ENCODE measurements at places on chromosomes 11 and 22.

GRCh38 chr11:115425816-115426215, 78.4 kb downstream of the CADM1 start:
- no peak for DNase-seq

DNA sequence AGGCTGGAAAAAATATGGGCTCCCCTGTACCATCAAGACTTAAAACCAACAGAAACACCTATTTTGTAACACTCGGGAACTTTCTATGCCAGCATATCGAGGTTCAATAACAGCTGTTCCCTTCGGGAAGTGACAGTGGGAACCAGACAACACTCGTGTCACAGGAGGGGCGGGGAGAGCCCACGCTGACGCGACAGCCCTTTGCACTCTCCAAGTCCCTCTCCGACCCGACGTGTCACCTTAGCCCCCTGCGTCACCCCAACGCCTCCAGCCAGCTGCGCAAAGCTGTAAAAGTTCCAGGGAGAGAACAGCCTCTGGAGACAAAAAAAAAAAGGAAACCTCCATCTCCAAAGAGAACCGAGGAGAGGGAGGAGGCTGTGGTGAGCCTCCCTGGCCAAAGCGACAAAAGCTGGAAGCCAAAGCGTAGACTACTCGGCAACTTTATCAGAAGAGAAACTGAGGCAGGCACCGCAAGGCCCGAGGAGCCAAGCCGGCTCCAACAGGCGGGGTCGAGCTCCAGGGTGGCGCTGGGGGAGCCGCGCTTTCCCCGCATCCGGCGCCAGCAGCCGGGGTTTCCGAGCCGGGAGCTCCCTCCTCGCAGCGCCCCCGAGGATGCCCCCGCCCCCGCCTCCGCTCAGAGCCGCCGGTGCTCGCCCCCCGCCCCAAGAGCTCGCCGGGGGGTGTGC, 751 bp downstream of the ARFGAP3 start:
- DNase-seq: peak; percentile 38

DNA sequence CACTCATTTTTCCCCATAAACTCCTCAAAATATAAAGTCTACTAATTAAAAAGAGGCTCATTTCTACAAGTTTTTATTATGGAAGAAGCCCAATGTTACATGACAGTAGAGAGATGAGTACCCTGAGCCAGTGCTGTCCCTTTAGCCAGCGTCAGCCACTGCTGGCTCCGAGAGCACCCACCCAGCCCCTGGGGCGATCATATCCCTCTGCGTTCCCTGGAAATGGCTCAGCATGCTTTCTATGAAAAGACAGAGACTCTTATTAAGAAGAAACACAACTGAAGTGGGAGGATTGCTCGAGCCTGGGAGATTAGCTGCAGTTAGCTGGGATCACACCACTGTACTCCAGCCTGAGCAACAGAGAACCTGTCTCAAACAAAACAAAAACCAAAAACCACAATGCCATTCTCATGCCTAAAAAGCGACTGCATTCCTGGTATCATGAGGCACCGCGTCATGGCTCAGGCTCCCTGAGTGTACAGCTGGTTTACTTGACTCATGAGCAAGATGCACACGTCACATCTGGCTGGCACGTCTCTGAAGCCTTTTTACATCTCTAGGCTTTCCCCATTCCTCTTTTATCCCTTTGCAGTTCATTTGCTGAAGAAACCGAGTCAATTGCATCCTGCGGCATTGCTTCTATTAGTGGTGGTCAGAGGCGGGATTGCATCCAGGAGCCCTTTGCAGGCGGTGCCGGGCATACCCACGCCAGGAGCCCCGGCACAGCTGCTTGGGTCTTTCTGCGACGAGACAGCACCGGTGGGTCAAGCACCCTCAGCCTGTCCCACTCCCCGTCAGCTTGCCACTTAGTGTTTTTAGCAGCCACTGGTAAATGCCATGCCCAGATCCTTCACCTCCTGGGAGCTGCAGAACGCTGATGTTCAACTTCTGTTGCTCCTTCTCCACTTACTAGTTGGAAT, 119.9 kb downstream of the CTTN start:
- DNase-seq: no peak

DNA sequence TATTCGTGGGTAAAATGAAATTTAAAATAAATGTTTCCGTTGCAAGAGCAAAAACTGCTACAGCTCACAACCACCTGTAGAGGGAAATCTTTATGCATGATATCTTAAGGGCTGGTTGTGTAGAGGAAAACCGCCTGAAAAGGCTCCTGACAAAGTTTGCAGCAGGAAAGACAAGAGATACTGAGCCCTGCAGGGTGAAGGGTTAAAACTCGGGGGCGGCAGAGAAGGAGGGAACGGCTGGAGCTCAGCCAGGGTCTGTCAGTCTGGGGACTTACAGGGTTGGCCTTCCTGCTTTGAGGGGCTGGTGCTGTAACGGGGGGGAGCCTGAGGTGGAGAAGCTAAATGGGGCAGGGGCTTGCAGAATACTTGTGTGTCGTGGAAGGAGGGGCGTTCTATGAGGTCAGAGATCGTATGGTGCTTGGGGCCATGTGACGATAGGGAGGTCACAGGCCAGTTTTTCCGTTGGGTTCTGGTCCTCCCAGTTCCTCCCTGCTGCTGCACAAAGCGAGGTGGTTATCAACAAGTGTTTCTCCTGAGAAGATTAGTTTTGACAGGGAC, 122.9 kb upstream of the HSD17B12 start:
- DNase-seq: peak; percentile 50

DNA sequence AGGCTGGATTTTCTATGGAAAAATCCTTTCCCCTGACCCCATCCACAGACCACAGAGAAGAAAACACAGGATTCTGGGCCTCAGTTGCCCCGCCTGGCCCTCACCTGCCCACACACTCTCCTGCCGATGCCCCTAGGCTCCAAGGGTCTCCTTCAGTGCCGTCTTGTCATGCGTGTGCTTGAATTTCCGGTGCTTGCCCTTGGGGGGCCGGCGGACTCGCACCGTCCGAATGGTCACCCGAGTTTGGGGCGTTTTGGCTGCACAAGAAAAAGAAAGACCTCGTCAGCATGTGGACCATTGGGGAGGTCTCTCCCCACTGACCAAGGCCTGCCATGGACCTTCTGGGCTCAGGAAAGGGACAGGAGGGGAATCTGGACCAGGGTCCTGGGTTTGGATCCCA, 19.2 kb downstream of the PDGFB start:
- DNase-seq: no peak

- no peak for DNase-seq
These were observed 159.7 kb downstream of the FAT3 start for GRCh38 chr11:92384358-92384757.

- no peak for DNase-seq
These were observed 28.9 kb downstream of the MOV10L1 start for GRCh38 chr22:50118557-50119168.

DNA sequence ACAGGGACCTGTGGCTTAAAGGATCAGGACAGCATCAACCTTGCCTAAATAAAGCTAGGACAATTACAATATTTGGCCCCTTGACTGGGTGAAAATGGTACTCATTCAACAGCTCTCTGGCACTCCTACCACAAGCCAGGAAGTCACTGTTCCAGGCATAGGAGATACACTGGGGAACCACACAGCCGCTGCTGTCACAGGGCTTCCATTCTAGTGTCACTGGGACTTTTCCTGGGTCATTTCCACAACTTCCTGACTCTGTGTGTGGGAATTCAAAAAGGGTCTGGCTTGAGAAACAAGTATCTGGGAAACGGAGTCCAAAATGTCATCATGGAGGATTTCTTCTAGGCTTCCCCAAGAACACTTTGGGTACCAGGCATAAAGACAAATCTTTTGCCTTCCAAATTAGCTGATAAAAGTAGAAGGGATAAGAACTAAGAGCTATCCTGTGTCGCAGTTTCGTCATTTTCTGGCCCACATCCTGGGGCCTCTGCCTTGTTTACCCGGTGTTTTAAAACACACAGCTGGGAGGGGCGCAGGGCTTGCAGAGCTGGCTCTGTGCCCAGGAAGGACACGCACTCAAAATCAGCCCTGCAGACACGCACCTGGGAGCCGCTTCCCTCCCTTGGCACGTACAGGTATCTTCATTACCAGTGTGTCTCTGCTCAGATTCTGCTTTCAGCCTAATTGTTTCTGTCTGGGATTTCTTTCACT, 38.0 kb downstream of the TMEM45B start:
- DNase-seq: peak; percentile 87

- no peak for DNase-seq
These were observed 9.7 kb upstream of the OR52J3 start for GRCh38 chr11:5036669-5037068.

DNA sequence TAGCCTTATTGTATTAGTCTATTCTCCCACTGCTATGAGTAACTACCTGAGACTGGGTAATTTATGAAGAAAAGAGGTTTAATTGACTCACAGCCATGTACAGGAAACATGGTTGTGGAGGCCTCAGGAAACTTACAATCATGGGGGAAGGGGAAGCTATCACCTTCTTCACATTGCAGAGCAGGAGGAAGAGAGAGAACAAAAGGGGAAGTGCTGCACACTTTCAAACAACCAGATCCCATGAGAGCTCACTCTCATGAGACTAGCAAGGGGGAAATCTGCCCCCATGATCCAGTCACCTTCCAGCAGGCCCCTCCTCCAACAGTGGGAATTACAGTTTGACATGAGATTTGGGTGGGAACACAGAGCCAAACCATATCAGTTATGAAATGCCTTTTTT, 179.4 kb downstream of the ARHGAP42 start:
- no peak for DNase-seq

DNA sequence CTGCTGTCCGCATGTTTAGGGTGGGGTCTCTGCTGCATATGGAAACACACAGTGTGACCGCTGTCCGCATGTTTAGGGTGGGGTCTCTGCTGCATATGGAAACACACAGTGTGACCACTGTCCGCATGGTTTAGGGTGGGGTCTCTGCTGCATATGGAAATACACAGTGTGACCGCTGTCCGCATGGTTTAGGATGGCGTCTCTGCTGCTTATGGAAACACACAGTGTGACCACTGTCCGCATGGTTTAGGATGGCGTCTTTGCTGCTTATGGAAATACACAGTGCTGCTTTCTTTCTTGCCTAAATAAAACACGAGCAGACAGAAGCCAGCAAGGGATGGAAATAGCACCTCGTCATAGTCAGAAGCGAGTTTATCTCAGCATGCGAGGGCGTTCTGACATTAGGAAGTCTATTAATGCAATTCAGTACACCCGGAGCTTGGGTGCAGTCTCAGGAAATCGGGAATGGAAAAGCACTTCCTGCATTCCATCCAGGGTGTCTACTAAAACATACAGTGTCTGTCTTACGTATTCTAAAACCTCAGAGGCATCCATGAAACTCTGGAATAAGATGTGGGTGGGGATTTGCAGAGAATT, 32.6 kb upstream of the TOLLIP start:
- DNase-seq: peak; percentile 18

- no peak for DNase-seq
These were observed 23.2 kb downstream of the FADS2 start for GRCh38 chr11:61851113-61851899.

DNA sequence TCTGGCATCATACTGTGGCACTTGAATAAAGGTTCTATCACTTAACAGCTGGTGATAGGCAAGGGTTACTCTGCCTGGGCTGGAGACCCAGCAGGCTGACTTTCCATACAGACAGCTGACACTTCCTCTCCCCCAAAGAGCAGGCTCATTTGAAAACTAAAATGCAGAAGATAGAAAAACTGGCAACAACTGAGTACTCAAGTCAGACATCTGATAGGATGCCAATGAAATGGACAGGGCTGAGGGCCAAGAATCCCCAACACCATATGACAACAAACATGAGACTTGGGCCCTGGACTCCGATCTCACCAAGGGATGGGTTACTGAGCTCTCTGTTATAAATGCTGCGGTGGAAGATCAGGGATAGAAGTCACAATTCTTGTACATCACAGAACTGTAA, 237.2 kb downstream of the LRRC4C start:
- no peak for DNase-seq

GRCh38 chr11:35529971-35530495, 4.6 kb upstream of the PAMR1 start:
- DNase-seq: no peak

- DNase-seq: no peak
These were observed 477.9 kb downstream of the MIAT start for GRCh38 chr22:27135031-27135981.

DNA sequence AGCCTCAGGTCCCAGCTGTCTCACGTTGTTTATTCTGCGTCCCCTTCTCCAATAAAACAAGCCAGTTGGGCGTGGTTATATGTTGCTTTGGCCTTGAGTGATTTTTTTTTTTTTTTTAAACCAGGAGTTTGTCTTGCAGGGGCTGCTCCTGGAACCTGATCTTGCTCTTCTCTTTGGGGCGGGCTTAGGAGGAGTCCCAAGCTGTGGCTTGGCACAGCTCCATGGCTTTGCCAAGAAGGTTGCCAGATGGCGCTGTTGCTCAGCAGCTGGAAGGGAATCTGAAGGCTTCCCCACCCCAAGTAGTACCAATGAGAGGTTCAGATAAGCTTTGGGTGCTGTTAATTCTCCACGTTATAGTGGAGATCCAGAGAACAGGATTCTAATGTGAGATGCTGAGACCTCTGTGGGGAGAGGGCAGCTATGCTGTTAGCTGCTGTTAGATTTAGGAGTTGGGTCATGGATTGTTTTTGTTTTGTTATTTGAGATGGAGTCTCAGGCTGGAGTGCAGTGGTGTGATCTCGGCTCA, 2.0 kb upstream of the FERMT3 start:
- DNase-seq: peak; percentile 68

GRCh38 chr22:24706054-24706453, 68.5 kb downstream of the PIWIL3 start:
- peak; percentile 80 for DNase-seq

GRCh38 chr11:24286238-24286637, 210.6 kb upstream of the LUZP2 start:
- no peak for DNase-seq

- DNase-seq: no peak
These were observed 86.9 kb downstream of the INSC start for GRCh38 chr11:15201586-15201985.

DNA sequence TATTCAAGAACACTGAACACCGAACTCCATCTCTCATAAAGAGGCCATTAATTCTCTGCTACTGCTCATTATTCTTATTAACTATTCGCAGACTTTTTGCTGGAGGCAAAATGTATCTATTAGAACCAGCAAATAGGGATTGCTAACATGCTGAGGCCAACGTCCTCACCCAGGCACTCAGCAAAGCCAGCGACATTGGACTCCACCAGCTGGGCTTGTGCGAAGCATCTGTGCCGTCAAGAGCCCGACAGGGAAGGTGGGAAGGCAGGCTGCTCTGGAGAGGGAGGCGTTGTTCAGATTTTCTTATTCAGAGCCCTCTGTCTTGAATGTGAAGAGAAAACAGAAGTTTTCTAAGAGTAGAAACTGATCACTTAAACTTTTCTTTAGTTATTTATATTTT, 615.6 kb upstream of the KIRREL3 start:
- peak; percentile 39 for DNase-seq

GRCh38 chr11:48142889-48143288, 73.7 kb upstream of the OR4B1 start:
- no peak for DNase-seq

GRCh38 chr11:123483466-123483865, 53.4 kb downstream of the GRAMD1B start:
- DNase-seq: no peak

DNA sequence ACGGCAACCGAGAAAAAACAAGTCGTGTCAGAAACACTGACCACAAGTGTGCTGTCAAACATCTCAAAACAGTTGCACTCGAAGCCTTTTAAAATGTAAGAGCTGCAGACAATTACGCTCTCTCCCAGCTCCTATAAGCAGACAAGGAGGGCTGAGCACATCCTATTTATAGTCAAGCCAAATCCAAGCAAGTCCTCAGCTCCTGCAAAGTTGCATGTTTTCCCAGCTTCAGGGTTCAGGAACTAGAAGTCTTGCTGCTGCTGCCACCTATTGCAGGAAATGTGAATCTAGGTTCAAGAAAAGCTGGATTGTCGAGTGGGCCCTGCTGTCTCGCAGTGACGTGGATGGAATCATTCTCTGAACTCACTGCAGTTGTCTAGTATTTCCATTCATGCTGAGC, 15.5 kb downstream of the EFCAB6 start:
- DNase-seq: no peak

GRCh38 chr11:12377824-12378593, 638 bp downstream of the PARVA start:
- peak; percentile 71 for DNase-seq
